Osteoblast (primary cell): ENCODE measurements at places on chromosomes 6 and 20.

DNA sequence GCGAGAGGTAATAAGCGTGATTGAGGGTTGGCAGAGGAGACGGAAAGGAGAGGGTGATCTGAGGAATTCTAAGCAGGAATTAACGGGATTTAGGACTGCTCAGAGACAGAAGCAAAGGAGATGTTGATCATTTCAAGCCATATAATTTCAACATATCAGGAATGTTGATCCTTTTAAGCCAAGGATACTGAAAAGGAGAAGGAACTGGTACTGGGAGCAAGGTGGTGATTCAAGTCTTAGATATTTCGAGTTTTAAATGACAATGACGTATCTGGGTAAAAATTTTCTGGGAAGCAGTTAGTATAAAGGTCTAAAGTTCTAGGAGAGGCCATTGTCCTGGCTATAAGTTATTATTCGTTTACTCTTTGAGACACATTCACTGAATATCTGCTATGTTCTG is 91.3 kb upstream of the OGFRL1 start:
- DNase-seq = peak; percentile 67

DNA sequence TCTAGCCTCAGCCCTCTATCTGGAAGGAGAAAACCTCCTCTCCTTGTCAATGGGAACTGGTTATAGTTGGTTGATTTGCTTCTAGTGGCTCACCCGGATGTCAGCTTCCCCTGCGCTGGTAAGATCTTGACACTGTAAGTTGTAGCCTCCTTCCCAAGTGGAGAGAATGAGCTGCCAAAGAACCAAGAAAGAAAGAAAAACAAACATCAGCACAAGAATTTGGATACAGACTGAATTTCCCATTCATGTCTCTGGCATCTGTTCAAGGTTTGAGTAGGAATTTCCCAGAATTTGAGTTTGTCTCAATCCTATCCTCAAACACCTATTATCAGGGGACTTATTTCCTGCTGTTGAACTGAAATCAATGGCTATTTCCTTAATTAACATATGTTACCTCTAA is 44.1 kb downstream of the ELOVL2 start:
- DNase-seq = no peak

- DNase-seq = no peak
These were observed 386.1 kb downstream of the LAMA2 start for GRCh38 chr6:129269076-129269475.

DNA sequence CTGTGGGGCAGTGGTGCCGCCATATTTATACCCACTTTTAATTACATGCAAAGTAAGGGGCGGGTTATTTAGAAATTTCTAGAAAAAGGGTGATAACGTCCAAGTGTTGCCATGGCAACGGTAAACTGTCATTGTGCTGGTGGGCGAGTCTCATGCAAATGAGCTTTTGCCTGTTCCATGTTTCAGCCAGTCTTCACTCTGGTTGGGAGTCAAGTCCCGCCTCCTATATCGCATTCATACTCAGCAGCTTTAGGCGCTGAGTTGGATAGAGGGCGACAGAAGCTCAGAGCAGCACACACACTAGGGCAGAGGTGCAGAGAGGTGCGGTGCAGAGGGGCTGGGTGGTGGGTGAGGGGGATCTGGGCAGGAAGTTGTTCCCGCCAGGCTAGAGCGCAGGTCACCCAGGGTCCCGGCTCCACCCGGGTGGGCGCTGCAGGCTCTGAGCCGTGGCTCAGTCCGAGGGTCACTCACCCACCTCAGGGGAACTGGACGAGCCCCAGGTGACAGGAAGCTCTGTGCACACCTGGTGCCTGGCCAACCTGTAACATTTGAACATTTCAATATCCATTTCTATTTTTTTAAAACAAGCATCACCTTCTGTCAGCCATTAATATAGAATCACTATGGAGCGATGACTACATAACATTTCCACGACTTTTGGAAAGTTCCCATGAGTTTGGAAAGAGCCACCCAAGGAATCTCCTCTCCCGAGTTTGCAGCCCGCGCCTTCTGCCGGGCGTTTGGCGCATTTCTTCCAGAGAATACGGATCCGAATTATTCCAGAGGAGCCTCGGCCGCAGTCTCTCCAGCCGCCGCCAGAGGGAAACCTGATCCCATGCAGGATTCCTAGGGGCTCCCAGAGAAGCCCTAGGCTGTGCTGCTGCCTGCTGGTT is 89.1 kb upstream of the PHACTR3 start:
- peak; percentile 97 for DNase-seq

GRCh38 chr6:41872147-41872546 is 23.0 kb downstream of the USP49 start:
- no peak for DNase-seq

DNA sequence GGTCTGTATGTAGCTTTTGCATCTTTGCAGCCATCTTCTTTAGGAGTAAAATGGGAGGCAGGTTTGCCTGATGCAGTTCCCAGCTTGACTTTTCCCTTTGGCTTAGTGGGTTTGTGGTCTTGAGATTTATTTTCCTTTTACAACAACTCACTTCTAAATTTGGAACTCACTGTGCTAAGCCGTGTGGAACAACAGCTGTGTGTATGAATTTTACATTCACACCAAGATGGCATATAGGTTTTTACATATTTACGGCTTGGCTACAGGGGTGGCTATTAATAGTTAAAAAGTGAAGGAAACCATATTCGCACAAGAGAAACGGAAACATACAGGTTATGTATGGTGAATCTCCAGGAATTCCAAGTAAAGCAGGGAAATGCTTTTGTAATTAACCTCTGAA is 2.5 kb downstream of the TTLL2 start:
- DNase-seq = no peak

DNA sequence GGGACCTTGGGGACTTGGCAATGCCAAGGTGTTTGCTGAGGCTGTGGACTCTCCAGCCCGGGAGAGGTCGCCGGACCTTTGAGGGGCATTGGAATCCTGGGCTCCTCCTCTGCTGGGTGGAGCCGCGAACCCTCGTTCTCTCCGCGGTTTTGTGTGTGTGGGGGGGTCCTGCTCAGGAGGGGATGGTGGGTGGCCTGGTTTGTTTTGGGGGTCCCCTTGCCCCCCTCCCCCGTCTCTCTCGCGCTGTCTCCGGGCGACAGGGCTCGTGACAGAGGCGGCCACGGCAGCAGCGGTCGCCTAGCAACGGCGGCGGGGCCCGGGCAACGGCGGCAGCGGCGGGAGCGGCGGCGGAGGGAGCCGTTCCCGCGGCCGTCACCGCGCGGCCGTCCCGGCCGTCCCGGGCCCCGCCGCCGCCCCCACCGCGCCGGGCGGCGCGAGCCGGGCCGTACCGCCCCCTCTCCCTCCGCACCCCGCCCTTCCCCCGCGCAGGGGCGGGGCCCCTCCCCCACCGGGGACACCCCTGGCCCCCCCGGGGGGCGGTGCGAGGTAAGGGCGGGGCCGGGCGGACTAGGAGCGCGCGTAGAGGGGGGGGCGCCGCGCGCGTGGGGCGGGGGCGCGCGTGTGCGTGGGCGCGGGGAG is 7.8 kb downstream of the SYNGAP1 start:
- DNase-seq = peak; percentile 98

GRCh38 chr6:127302728-127303660 is 36.3 kb downstream of the RNF146 start:
- peak; percentile 31 for DNase-seq

GRCh38 chr6:167781868-167782267 is 44.8 kb upstream of the AFDN start:
- peak; percentile 85 for DNase-seq

DNA sequence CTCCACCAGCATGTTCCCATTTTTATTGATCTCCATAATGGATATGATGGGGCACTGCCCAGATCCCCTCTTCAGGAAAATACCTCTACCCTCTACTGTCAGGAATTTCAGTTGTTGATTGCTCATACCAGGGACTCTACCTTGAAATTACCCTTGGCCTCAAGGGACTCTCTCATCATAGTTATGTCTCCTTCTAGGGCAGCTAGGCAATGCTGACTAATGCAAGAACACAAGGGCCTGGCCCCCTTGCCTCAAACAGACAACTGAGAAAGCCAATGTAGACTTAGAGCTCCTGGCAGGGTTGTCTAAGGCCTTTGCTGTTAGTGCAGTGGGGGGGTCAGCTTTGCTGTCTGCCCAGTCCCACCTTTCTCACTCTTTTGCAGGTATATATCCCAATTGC is 493.1 kb downstream of the BTBD3 start:
- no peak for DNase-seq

DNA sequence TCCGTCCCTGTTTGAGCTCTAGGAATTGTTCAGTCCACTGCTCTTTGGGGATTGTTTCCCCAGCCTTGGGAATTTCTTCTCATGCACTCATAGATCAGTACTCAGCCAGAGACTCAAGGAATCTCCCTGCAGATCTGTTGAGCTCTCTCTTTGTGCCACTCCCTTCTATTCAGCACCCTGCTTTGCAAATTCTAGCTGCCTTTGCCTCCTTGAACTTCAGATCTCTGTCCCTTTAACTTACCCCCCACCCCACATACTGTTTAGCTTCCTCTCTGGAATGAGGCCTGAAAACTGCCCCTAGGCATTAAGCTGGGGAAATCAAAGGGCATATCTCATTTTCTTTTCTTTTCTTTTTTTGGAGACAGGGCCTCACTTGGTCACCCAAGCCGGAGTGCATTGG is 30.5 kb downstream of the QRSL1 start:
- DNase-seq = no peak

DNA sequence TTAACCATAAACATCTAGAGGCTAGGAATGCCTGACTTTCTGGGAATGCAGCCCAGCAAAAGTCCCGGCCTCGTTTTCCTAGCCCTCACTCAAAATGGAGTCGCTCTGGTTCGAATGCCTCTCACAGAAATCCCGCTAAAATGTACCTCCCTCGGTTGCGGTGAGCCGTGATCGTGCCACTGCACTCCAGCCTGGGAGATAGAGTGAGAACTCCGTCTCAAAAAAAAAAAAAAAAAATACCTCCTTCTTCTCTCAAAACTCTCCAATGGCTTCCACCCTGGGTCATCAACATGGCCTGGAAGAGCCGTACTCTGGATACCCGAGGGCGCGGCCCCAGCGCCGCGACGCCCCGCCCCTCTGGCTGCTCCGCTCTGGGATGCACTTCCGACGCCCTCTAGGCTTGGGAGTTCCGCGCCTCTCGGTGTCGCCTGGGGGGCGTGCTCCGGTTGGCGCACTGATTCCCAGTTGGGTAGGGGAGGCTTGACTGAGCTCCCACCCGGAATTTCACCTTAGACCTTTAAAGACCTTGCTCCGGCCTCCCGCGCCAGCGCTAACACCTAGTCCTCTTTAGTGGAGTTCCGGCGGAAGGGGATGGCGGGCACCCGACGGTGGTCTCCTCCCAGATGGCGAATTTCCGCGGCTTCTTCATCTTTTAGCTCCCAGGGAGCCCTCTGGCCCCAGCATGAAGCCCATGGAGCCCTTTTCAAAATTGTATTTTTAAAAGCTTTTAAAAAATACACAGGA is 12.3 kb downstream of the HMGN4 start:
- DNase-seq = peak; percentile 93

DNA sequence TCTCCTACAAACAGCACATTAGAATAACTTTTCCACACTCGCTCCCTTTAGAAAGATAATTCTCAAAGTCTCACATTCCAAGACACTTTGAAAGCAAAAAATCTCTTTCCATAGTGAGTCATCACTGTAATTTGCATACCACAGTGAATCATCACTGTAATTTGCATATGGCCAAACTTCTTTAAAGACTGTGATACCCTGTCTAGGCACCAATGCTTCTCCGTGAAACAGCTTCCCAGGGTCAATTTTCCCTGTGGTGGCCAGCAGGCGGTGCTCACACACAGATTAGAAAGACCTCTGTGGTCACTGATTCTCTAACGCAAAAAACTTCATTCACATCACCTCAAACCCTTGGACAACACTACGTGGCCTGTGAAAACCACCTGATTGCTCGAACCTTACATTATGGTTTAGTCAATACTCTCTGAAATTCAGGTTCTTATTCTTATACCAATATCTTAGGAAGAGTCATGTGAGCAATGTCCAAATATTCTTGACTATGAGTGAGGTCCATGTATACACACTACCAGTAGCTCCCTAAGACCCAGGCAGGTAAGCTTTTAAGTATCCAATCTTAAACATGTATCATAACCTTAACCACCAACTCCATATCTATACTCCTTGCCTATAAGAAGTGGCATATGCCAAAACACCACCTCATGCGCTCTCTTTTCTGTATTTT is 78.5 kb upstream of the PHACTR1 start:
- no peak for DNase-seq

DNA sequence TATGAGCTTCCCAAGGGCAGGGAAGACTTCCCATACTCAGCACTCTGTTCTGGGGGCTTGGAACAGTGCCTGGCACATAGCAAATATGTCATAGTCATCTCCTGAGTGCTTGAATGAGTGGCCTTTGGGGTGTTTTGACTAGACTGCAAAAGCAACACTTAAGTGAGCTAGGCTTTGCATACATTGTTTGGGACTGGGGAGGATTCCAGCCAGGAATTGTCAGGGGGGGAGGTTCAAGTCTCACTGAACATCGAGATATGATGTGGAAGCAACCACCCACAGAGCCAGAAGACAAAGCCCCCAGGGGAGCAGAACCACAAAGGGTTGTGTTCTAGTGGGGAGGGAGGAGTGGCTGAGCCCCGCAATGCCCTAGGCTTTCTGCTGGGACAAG is 98.4 kb downstream of the SYCP2 start:
- DNase-seq = peak; percentile 52

DNA sequence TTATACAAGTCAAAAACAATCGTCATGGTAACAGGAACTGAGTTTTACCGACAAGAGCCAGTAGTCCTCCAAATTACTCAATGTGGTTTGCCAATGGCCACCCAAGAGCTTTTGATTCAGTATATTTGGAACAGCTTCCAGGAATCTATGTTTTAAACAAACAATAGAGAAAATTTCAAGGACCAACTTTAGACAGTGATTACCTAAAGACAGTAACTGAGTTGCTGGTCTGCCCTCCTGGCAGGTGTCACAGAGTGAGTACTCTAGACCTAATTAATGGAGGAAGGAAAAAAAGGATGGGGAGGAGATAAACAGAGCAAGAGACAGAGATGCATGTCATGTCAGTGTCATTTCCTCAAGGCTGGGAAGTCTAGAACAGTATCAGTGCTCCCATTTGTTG is 361.3 kb upstream of the BTBD3 start:
- DNase-seq = no peak

DNA sequence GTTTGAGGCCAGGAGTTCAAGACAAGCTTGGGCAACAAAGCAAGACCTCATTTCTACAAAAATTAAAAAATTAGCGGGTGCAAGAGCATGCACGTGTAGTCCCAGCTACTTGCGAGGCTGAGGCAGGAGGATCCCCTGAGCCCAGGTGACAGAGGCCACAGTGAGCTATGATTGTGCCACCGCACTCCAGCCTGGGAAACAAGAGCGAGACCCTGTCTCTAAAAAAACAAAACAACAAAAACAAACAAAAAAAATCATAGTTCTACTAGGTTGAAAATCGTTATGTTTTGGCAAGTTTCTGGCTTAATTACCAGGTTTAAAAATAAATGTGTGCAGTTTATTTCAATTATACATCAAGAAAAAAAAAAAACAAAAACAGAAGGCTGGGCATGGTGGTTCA is 2.6 kb downstream of the EIF2S2 start:
- DNase-seq = no peak

- DNase-seq = no peak
These were observed 60.4 kb downstream of the LAMP5 start for GRCh38 chr20:9574776-9575175.

- DNase-seq = peak; percentile 52
These were observed 142.9 kb downstream of the CDC5L start for GRCh38 chr6:44530209-44530909.
